Urinary bladder (tissue), 4 donors: ENCODE measurements at places on chromosomes 3 and 15. TPM values are rescaled to one million over a fixed set of nuclear protein-coding genes. Genes with fewer than 3 reads are reported as not detected.

DNA sequence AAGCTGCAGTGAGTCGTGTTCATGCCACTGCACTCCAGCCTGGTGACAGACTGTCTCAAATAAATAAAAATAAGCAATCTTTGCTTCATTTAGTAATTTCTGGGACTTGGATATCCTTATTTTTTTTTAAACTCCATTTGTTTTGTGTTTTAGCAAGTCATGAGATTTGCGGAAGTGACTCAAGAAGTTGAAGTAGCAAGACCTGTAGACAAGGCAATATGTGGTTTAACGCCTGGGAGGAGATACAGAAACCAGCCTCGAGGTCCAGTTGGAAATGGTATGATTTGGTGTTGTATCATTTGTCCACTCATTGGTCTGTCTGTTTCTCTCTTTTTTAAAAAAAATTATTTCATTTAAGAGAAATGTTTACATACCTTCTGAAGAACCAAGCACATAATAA, 16.6 kb upstream of the RPLP1 start:
- DNase-seq: no peak

GRCh38 chr3:3366386-3366785, 186.9 kb upstream of the CRBN start:
- DNase-seq: no peak

Gene ATP13A4
- 0.19 TPM for polyA plus RNA-seq

GRCh38 chr15:68106656-68107055, 52.5 kb downstream of the PIAS1 start:
- no peak for DNase-seq

- DNase-seq: no peak
Observed at GRCh38 chr15:26358708-26359107, 414.2 kb downstream of the GABRB3 start.

Gene FBLN2
- 246 TPM for polyA plus RNA-seq

DNA sequence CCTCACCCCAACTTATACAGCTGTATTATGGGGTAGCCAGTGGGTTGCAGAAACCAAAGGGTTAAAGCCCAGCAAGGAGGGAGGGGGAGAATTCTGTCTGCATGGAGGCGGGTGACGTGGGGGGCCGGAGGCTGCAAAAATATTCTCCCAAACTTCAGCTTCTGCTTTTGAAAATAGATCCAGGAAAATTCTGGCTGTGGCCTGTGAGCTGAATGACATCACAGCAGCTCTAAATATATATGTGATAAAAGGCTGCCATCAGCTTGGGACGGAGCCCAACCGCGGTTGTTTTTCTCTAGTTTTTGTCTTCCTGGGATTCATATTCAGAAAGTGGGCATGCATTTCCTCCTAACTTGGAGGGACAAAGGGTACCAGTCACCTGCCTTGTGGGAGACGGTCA, 27.6 kb downstream of the MAPKAPK3 start:
- DNase-seq: no peak

DNA sequence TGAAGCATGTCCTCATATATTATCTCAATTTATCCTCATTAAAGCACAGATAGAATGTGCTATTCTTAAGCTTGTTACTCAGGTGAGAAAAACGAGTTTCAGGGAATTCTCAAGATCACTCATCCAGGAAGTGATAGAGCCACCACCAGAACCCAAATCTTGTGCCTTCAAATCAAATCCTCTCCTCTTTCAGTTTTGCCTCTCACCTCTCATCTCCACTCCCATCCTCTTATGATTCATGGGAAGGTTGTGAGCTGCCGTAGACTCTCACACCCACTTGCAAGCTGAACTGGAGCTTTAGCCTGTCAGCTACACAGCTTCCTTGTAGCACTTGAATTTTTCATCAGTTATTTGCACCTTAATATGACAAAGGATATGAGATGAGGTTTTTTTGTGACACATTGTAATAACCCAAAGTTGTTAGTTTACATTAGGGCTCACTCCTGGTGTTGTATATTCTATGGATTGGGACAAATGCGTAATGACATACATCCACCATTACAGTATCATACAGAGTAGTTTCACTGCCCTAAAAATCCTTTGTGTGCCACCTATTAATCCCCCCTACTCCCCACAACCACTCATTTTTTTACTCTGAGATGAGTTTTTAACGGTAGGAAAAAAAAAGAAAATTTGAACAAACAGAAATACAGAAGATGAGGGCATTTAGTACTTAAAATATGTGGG, 25.7 kb downstream of the GPR15 start:
- no peak for DNase-seq

DNA sequence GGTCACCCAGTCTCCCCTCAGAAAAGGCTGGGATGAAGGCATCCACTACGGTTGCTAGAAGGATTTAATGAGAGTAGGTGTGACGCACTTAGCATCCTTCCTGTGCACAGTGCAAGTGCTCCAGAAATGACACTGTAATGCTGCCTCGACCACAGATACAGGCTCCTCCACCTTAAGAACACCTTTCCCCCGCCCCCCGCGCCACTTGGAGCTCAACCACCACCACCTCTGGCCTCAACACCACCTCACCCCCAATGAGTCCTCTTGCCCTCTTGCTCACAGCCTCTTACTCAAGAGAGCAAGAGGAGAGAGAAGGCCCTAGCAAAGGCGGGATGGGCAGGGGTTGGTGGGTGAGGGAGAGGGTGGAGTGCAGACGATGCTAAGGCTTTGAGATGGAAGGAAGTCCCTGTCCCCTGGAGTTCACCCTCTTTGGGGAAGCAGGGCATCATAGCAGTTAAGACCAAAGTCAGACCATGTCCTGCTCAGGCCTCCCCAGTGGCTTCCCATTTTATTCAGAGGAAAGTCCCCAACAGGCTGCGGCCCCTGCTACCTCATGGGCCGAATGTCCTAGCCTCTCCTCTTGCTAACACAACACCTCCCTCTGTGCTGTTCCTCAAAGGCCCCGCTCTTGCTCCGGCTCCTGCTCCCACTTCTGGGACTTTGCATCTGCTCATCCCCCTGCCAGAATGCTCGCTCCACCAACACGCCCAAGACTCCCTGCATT, 8.3 kb downstream of the STARD5 start:
- DNase-seq: no peak

- no peak for DNase-seq
Observed at GRCh38 chr3:184352149-184352785, 9.1 kb downstream of the CLCN2 start.

DNA sequence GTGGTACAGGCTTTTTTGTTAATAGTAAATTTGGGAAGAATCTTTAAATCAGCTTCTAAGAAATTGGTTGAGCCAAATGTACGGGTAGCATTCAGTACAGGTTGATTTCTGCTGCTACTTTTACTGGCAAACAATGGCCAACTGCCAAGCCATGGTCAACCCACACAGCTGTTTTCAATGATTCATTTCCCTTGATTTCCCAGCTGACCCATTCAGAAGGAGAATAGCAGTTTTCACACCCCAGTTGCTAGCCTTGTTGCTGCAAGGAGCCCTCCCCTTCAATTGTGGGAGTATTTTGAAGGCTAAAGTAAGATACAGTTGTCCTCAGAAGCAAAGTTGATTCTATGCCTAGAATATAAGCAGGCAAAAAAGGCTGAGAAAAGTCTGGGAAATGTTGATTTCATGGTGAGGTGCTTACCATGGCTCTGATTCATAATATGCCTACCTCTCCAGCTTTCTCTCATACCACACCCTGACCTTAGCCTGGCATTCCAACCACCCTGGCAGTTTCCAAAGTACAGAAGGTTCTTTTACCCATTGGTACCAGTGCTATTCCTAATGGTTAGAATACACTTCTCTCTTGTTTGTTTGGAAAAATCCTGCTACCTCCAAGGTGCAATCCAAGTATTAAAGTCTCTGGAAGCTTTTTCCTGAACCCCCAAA, 320.3 kb upstream of the TGFBR2 start:
- DNase-seq: no peak

GRCh38 chr3:12489832-12490231, 5.6 kb downstream of the TSEN2 start:
- no peak for DNase-seq

- DNase-seq: no peak
Observed at GRCh38 chr3:43729707-43730414, 39.1 kb downstream of the ABHD5 start.
